ENCODE measurements at places on chromosomes 5 and 9.
A peak's percentile ranks its signal among the peaks of the same experiment; 100 is the strongest.

DNA sequence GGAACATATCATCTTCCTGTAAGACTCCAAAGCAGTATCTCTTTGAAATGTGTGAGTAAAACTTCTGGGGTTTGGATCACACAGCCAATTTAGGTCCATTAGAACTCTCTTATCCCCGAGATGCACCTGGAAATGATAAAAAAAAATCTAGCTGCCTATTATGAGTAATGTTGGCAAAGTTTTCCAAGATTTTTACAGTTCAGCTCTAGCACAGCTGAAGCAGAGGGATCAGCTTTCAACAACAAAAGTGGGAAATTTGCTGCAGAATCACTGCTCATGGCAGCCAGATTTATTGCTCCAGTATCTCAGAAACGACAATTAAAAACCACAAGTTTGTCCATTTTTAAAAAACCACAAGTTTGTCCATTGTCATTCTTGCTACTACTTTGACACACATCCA lies 292.2 kb downstream of the IRX2 start:
- DNase-seq = no peak

DNA sequence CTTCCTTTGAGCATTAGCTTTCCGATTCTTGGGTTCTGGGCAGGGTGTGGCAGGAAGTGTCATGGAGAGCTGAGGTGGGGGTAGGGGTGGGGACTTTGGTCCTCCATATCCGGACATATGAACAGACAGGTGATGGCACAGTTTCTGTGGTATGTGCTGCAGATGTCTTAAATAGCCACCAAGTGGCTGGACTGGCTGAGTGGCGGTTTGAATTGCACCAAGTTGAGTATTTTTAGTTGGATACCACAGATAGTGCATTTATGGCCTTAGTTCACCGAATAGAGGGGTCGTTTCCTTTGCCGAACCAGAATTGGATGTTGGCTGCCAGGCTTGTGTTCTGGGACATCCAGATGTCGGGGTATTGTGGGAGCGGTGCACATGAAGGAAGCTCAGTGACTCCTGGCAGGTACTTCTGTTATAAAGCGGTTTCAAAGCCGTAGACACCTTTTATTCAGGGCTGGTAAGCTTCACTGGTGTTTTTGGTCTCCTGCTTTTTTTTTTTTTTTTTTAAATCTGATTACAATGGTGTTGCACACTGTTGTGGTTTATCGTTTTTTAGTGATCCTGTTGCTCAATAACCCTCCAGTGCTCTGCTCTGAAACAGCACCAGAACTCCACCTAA lies 15.1 kb upstream of the TNFAIP8 start:
- DNase-seq = no peak

- DNase-seq = no peak
Observed at GRCh38 chr5:168282120-168282519, 9.3 kb upstream of the WWC1 start.

DNA sequence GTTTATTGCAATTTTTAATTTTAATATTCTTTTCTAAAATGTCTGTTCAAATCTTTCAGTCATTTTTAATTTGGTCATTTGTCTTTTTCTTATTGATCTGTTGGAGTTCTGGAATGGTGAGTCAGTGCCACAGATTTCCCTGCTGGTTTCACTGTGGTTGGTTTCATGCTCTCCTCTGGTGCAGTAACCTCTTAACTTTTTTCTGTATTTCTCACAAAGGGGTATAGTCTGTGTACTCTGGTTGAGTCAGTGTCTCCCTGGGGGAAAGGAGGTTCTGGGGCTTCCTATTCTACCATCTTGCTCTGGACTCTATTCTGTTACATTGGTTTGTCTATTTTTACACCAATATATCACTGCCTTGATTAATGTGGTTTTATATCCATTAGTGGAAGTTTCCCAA lies 178.8 kb downstream of the CSNK1G3 start:
- DNase-seq = no peak

DNA sequence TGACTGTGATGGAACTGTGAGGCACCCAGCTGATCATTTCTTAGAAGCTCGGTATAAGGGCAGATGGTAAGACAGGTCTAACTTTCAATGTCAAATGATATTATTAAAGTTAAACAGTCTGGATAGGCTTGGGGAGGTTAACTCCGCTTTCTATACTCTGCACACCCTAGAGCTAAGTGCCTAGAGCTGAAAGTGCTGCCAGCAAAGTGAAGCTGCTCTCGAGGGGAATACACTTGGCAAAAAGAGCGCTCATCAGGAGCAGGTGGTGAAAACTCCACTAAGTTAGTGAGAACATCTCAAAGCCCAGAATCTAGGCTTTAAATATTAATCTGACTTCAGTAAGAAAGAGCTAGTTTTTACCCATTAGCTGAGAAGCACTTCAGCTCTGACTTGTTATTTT lies 349.6 kb upstream of the SLC30A5 start:
- DNase-seq = no peak

DNA sequence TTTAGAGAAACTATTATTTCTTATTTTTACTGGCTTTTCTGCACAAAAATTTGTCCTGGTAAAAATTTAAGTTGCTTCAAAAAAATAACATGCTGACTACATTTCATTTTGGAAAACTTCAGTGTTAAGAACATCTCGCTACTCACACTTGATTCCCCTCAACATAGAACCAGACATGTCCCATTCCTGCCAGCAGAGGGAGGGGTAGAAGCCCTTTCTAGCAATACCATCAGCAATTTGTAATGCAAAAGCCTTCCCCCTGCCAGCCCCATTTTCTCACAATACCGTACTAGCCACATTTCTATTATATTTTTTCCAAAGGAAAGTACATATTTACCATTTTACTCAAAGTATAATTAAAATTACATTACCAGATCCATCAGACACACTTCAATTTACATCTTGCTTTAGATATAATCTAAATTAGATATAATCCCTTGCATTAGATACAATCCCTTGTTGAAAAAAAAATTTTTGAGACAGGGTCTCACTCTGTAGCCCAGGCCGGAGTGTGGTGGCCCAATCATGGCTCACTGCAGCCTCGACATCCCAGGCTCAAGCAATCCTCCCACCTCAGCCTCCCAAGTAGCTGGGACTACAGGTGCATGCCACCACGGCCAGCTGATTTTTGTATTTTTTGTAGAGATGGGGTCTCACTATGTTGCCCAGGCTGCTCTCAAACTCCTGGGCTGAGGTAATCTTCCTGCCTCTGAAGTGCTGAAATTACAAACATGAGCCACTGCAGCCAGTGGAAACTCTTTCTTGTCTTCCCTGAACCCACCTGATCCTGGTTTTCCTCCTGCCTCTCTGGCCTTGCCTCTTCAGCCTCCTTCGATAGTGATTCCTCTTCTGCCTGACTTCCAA lies 39.6 kb upstream of the IDNK start:
- DNase-seq = peak; percentile 11

GRCh38 chr9:10366171-10366779 lies 246.5 kb downstream of the PTPRD start:
- peak; percentile 62 for DNase-seq

GRCh38 chr5:6712142-6712576 lies 1.1 kb upstream of the TENT4A start:
- no peak for DNase-seq

- peak; percentile 83 for DNase-seq
Observed at GRCh38 chr5:146048994-146049703, 56.2 kb downstream of the PLAC8L1 start.

GRCh38 chr9:111904026-111904425 lies 7.4 kb downstream of the UGCG start:
- no peak for DNase-seq

DNA sequence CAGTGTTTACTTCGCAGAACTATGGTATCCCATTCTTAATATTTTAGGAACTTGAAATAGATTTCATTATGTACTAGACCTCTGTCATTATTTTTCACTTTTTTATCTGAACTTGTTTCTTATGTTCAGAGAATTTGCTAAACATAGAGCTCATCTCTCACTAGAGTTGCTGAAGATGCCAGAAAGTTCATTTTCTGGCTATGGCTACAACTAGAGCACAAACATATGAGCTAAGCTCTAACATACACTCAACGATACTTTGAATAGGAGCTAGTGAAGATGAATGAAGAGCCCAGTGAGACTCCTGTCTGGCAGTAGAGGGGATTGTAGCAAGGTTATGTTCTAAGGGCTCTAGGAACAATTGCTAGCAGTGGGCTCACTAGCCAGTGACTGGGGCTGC lies 582.2 kb downstream of the KIF4B start:
- no peak for DNase-seq

GRCh38 chr5:50889790-50890189 lies 223.4 kb downstream of the PARP8 start:
- DNase-seq = no peak

- DNase-seq = no peak
Observed at GRCh38 chr5:158553195-158553961, 546.3 kb downstream of the EBF1 start.

DNA sequence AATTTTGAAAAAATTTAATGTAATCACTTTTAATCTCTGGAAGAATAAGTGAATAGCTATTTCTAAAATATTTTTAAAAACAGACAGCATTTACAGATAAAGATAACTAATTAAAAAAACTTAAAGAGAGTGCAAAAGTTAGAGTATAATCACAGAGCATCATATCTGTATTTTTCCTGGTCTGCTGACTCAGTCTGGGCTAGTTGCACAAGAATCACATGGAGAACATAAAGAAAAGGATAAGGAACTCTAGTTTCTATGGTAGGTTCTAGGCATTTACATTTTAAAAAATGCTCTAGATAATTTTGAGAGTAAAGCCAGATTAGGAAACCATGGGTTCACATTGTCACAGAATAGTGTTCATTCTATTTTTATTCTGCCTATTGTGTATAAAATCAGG lies 347.4 kb downstream of the PSAT1 start:
- no peak for DNase-seq

DNA sequence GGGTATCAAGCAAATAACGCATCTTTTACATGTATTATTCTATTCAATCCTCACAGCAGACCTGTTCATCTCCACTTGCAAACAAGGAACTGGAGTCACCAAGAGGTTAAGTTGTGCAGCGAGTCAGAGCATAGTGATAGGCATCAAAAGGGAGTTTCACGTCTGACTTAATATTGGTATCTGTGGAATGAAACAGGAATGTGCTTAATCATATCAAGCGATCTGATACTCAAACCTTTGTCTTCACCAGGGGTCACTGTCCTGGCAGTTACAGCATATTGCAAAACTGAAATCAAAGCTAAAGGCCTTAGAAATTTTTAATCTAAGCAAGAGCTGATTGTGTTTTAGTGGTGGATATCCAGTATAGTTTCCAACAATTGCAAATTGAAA lies 271.6 kb downstream of the PLK2 start:
- no peak for DNase-seq

DNA sequence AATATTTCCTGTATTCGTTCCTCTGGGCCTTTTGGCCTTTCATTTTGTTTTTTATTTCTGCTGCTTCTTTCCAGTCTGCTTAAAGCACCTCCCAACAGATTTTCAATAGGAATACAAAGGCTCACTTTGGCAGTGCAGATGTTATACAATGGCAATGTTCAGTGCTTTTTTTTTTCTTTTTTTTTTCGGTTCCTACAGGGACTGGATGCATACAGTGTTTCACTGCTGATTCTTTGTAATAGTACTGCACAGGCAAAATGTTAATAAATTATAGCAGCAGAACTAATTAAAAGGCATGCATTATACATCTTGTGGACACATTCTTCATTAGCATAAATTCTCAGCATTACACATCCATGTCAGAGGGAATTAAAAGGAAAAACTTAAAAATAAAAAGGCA lies 356.6 kb upstream of the C9orf72 start:
- DNase-seq = no peak

DNA sequence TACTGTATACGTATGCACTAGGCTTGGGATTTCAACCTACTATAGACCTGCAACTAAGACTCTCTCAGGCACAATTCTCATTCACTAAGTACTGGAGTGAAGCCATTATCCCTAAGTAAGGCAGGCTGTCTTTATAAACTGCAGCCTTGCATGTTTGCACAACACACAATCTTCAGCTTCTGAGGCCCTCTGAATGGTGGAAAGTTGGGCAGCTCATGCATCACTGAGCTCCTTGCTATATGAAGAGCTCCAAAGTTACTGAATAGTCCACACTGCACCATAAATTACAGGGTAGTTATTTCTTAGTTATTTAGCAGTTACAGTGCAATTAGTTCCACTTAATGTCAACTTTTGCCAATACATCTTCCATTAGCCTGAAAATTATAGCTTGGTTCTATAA lies 384.6 kb downstream of the BRINP1 start:
- no peak for DNase-seq

DNA sequence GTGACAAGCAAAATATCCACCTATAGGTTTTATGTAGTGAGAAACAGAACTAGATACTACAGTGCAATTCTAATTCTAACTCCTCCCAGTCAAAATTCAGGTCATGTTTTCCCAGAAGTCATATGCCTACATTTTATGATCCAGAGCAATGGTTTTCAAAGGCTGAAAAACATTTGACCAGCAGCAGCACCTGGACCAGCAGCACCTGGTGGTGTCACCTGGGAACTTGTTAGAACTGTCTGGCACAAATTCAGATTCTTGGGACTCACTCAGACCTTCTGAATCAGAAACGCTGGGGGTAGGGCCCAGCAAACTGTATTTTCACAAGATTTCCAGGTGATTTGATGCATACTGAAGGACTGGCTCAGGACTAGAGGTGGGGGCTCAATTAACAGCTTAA lies 367.7 kb upstream of the RFX3 start:
- DNase-seq = no peak

DNA sequence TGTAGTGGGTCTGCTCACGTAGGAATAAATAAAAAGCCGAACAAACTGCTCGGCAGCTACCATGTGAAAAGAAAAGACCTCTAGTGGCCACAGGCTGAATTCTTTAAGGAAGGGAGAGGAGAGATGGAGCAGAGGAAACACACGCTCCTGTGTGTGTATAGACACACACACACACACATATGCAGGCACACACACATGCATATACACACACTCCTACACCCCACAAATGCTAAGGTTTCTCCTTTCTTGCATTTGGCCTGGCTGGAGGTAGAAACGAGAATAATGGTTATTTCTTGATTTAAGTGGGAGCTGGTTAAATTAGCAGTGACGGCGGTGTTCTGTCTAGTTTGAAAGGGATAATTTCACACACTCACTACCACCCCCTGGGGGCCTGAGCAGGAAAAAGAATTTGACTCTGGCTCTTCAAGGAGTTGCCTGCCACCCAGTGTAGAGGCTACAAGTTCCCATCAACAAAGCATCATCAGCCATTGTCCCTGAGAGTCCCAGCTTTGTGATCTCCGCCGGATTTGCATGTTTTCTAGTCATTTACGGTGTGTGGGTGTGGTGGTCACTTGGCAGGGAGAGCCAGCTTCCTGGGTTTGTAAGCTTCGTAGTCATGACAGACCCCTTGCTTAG lies at the start of gene INSYN2B:
Gene INSYN2B, minus strand, starts transcription at position 78 of the 636 bp plus-strand sequence. CDS start 96,597 bp downstream, outside the sequence.
- peak; percentile 49 for DNase-seq

DNA sequence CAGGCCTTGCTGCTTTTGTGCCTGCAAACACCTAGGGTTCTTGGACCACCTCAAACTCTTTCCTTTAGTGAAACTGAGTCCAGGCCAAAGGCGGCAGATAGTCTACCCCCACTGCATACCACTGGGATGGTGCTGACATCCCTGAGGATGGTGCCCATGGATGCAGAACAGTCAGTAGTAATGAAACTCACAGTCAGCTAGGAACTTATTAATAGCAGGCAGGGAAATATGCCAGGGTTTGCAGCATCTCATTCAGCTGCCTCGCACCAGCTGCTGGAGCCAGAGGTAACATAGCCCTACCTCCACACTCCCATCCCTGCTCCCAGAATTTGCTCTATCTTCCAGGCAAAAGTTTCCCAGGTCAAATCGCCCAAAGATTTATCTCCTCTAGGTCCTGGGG lies 189.1 kb downstream of the SREK1 start:
- DNase-seq = no peak

GRCh38 chr5:83564069-83564749 lies 92.7 kb downstream of the VCAN start:
- DNase-seq = peak; percentile 67

GRCh38 chr9:131447148-131447547 lies 53.3 kb downstream of the PRRC2B start:
- no peak for DNase-seq

GRCh38 chr5:34742061-34742460 lies 85.9 kb downstream of the RAI14 start:
- DNase-seq = no peak

All from T47D (cell line).